ENCODE measurements at places on chromosomes 16 and 17. TPM values are rescaled to one million over a fixed set of nuclear protein-coding genes. Genes with fewer than 3 reads are reported as not detected.

The NUBP2 gene
- total RNA-seq: 60.7 TPM

The SOX9 gene
- 8.9 TPM for total RNA-seq

The CREBBP gene
- total RNA-seq: 16.9 TPM

The CDH8 gene
- total RNA-seq: 0.32 TPM

The GINS2 gene
- total RNA-seq: 28.5 TPM

The RAB11FIP4 gene
- total RNA-seq: 1.2 TPM

The SLC12A3 gene
- not detected for total RNA-seq

The MTSS2 gene
- 71.1 TPM for total RNA-seq

The IL17C gene
- total RNA-seq: not detected

The PHLPP2 gene
- 10.7 TPM for total RNA-seq

The GPR139 gene
- not detected for total RNA-seq

The ZNF19 gene
- 2.0 TPM for total RNA-seq

The KRT40 gene
- not detected for total RNA-seq

The CCL1 gene
- not detected for total RNA-seq

The ASGR2 gene
- total RNA-seq: 0.07 TPM

The OTOP3 gene
- not detected for total RNA-seq

The HBA1 gene
- 2.4 TPM for total RNA-seq

The ANKRD40CL gene
- total RNA-seq: not detected

The TBC1D3 gene
- total RNA-seq: not detected

The CORO6 gene
- 4.5 TPM for total RNA-seq

The NPIPB6 gene
- total RNA-seq: 1.2 TPM

The TMEM11 gene
- 71.6 TPM for total RNA-seq

The KRT39 gene
- not detected for total RNA-seq

The RRAD gene
- total RNA-seq: 53.2 TPM

The SPPL2C gene
- total RNA-seq: not detected

The WBP2 gene
- total RNA-seq: 88.1 TPM

The GPR142 gene
- not detected for total RNA-seq

The CDYL2 gene
- 0.34 TPM for total RNA-seq

The ASPHD1 gene
- 22.7 TPM for total RNA-seq

The ATP2A3 gene
- 4.6 TPM for total RNA-seq

The MYH1 gene
- not detected for total RNA-seq

The SLC52A1 gene
- 0.74 TPM for total RNA-seq

The KRT15 gene
- total RNA-seq: 2.5 TPM

The ADGRG1 gene
- total RNA-seq: 148 TPM

The KRTAP16-1 gene
- total RNA-seq: not detected

The SCIMP gene
- total RNA-seq: not detected

The EFCAB5 gene
- 0.63 TPM for total RNA-seq

The GRAP gene
- total RNA-seq: 0.53 TPM
